ENCODE measurements at places on chromosomes 7 and 10.

GRCh38 chr7:93188870-93189634 lies 37.2 kb downstream of the HEPACAM2 start:
- DNase-seq, result no peak

DNA sequence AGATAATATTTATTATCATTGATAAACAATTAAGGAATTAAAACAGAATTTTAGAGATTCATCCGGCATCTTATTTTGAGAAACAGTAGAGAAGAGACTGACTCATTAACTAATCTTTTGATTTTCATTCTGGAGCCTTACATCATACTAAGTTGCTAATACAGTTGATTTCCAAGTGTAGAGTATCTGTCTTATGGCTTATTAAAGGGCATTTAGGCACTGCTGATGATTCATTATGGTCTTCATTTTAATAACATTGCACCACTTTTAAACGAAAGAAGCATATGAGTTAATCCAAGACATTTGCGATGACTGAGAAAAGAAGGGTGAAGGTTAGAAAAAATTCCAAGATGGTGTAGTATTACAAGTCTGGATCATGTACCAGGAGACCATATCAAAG lies 186.0 kb upstream of the CACNA2D1 start:
- no peak for DNase-seq

DNA sequence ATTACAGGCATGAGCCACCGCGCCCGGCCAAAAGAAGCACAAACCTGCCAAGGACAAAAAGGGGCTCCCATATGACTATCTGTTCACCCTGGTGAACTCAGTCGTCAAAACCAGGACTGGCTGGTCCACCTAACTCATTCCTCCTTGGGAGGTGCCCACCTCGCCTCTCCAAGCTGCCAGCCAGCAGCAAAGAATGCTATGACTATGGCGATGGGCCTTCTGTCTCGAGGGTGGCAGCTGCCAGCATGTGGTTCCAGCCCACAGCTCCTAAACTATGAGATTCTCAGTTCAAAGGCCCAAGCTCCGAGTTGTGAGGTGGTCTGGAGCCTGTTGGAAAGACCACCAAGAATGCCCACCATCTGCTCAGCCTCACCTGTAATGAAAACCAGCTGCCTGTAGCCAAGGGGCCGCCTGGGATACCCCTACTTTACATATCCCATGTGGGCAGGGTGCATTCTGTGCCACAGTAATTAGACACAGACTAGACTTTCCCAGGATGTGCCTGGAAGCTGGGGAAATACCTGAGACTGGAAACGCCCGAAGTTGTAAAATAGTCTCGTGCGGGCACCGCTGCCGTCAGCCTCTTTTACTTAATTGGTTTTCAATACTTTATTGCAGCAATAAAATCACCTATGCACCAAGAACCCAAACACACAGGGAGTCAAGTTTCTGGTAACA lies 71.1 kb downstream of the ZRANB1 start:
- DNase-seq, result no peak

- DNase-seq, result no peak
Observed at GRCh38 chr7:114481999-114482398, 67.4 kb downstream of the FOXP2 start.

GRCh38 chr7:107441581-107442422 lies 28.1 kb upstream of the GPR22 start:
- no peak for DNase-seq

DNA sequence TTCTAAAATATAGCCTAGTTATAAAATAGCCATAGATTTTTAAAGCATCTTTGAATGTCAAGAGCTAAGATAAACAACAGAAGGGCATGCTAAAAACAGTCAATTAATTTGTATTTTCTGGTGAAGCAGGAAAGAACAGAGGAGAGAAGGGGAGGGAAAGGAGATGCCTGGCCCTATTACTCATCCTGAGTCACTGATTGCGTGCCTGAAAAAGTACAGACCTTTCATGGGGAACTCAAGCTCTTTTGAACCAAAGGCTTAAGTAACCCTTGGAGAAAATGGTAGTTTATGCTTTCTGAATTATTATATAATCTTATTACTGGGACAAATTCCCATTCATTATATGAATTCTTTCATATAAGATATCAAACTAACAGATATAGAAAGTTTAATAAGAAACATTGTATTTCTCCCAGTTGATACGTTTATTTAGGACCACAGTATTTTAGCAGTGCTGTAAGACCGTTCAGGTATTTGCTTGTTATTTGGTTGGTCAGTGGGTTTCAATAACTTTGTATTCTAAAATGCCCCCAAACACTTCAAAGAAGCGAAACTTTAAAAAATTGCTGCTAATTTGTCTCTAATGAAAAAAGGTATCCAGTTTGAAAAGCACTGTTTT lies 151.3 kb downstream of the HGF start:
- no peak for DNase-seq

GRCh38 chr7:80748363-80749042 lies 110.1 kb downstream of the CD36 start:
- no peak for DNase-seq

GRCh38 chr10:30114881-30115625 lies 55.7 kb upstream of the JCAD start:
- no peak for DNase-seq

DNA sequence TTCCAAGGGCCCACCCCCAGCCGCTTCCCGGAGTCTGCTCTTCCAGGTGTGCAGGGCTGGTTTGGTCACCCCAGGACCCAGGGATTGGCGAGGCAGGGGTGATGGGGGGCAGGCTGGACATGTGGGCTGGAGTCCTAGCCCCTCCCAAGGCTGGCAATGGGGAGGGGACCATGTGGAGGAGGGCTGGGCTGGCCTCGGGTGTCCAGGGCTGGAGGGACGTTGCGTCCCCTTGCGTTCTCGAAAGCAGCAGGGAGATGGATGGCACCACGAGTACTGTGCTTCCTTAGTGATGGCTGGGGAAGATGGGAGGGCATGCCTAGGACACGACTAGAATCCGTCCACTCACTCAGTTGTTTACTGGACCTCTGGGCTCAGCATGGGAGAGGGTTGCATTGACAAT lies 532.5 kb upstream of the FOXK1 start:
- no peak for DNase-seq

GRCh38 chr7:152202056-152202455 lies 176.6 kb downstream of the GALNT11 start:
- DNase-seq, result no peak

DNA sequence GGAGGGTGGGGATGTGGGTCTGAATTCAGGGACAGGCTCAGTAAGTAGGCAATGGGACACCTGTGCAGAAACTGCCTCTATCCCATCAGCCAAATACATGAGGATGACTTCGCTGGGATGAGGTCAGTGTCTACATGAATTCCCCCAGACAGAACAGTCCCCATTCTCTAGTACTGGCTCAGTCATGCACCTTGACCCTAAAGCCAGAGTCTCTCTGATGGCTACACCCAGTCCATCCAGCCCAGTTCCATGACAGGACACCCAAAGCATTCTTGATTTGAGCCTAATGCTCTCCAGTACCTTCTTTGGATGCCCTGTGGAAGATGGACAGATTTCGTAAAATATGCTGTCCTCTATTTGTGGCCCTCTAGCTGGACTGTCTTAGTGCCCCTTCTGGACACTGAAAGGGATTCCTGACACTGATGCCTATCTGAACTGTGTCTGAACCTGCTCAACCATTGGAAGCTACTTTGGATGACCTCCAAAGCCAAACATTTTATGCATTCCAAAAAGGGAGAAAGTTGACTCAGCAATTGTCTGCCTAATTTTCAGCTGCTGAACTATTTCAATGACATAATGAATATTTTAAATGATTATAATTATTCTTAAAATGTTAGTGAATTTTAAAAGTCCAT lies 14.6 kb downstream of the SFRP4 start:
- no peak for DNase-seq

- no peak for DNase-seq
Observed at GRCh38 chr10:83934062-83934461, 205.2 kb upstream of the GHITM start.

- DNase-seq, result no peak
Observed at GRCh38 chr10:77771851-77772250, 134.2 kb upstream of the KCNMA1 start.

DNA sequence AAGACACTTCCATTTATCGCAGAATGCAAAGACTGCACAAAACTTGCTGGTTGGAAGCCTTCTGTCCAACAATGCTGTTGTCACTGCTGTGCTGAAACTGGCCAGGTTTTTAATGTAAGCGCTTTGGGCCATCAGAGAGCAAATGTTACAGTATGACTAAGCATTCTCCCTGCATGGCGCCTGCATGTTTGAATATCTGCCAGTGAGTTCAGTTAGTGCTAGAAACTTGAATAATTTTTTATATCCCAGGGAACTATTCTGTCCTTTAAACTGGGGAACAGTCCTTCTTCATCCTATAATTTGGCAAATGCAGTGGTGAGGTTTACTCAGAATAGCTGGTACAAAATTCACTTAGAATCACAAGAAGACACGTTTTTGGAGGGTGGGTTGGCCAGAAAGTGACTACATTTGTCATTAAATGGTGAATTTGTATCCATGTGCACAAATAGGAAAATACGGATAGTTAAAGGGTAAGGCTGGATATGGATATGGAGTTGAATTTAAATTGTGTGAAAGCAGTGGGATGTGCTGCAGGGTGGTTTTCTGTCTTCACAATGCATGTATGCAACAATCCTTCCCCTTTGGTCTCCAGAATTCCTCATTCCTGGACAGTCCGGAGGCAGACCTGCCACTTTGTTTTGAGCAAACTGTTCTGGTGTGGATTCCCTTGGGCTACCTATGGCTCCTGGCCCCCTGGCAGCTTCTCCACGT lies 1.7 kb downstream of the ABCC2 start:
- DNase-seq, result no peak

DNA sequence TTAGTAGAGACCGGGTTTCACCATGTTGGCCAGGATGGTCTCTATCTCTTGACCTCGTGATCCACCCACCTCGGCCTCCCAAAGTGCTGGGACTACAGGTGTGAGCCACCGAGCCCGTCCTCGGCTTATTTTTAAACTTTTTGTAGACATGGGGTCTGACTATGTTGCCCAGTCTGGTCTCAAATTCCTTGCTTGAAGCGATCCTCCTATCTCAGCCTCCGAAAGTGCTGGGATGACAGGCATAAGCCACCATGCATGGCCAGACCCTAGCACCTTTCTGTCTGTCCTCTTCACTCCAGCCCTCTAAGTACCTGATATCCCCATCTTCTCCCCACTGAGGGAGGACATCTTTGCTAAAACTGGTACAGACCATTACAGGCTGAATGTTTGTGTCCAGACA lies 41.4 kb downstream of the TMEM130 start:
- DNase-seq, result no peak

DNA sequence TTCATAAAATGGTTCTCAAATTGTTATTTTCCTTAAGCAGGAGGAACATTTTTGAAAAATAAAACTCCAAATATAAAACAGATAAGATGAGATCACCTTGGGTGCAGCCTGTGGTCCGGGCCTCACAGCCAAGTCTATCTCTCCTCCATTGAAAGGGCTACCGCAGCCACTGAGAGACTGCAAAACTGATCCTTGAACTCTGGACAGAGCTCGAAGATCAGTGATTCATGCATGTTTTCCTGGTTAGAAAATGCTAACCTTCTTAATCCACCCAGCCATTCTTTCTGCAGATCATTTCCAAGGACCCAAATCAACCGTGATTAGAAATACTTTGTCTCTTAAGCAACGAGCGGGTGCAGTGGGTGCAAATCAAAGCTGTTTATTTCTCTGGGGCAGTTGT lies 378.8 kb downstream of the PLXDC2 start:
- DNase-seq, result no peak

DNA sequence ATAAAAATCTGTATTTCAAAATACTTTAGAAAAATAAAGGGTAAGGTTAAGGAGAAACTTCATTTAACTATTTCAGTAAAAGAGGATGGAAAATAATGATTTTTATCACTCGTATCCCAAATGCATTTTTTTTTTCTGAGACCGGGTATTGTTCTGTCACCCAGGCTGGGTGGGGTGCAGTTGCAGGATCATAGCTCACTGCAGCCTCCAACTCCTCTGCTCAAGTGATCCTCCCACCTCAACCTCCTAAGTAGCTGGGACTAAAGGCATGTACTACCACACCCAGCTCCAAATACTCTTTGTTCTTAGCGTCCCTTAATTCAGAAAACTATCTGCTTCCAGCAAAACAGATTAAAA lies 11.8 kb downstream of the KMT2C start:
- DNase-seq, result no peak

GRCh38 chr7:104883248-104883717 lies 130.7 kb upstream of the KMT2E start:
- DNase-seq, result no peak
